ENCODE measurements at places on chromosomes 2 and 18.

DNA sequence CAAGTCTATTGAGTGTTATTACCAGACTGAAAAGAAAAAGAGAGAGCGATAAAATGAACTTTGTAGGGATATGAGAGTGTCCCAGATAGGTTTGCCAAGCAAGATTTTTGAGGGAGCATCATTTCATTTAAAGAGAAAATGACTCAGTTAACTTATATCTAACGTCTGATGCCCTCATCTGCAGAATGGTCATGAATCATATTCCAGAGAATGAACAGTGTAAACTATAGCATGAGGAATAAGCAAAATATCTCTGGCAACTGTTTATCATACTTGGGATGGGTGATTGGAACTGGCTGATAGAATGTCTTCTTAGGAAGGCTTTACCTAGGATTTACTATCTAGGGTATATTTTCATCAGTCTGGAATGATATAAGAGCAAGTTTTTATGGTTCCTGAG, 289.4 kb downstream of the CMPK2 start:
- no peak for DNase-seq

GRCh38 chr2:192208848-192209247, 14.1 kb upstream of the TMEFF2 start:
- no peak for DNase-seq

DNA sequence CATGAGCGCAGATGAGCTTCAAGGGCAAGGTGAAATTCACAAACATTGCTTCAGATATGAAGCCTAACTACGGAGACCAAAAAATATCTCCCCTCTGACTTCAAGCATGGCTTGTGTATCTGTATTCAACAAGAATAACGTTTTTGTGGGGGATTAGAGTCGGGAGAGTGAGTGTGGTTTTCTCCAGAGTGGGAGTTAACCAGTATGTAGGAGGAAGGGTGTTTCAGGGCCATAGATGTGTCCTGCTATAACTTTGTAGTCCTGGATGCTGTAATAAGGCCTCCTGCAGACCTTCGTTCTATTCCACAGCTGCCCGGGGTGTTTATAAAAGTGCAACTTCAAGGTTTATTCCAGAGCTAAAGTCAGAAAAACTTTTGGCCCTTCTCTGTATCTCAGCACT, 12.9 kb upstream of the C2orf74 start:
- no peak for DNase-seq

DNA sequence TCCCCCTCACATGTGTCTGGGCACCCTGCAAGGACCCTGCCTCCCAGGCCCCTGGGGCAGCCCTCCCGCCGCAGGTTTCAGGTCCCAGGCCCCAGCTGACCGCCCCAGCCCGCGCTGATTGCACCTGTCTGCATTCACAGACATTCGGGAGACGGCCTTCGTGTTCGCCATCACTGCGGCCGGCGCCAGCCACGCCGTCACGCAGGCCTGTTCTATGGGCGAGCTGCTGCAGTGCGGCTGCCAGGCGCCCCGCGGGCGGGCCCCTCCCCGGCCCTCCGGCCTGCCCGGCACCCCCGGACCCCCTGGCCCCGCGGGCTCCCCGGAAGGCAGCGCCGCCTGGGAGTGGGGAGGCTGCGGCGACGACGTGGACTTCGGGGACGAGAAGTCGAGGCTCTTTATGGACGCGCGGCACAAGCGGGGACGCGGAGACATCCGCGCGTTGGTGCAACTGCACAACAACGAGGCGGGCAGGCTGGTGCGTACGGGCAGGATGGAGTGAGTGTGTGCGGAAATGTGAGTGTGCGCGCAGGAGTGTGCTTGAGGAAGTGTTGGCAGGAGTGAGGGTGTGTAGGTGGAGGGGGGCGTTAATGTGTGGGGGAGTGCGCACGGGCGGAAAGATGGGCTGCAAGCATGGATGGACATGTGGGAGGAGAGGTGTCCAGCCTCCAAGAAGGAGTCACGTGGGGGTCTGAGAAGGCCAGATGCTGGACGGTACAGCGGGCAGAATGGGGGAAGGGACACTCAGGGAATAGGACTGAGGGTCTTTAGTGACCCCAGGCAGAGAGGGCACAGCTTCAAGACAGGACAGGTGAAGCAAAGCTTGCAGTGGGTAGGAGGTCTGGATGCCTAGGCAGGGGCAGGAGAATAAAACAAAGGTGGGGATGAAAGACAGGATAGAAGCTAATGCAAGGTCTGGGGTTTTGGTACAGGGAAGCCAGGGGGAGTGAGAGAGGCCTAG, 9.0 kb upstream of the WNT10A start:
- DNase-seq, result no peak

DNA sequence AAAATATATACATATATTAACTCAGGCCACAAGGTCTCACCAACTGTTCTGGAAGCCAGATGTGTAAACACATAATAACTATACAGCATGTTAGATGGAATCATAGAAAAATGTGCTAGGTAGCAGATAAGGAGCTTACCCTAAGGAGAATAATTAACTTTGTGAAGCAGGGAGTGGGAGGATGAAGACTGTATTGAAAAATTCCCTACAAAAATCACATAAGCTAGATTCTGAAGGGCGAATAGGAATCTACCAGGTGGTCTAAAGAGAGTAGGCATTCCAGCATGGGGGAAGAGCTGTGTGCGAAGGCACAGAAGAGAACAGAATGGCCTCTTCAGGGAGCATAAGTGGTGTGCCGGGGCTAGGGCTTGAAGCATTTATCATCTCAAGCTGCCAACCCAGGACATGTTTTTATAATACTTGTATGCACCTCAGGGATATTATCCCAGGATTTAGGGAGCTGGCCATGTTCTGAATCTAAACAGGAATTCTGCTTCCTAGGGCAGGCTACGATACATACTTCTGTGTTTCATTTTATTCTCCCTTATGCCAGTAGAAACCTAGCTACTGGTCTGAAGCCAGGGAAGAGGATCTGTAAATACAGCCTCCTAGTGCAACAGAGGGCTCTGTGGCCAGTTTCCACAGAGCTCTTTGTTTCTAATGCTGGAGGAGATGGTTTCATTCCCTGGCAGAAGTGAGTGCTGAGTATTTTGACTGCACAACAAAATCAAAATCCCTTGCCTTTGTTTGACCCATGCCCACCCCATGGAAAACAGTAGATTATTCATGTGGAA, 56.7 kb downstream of the NEMP2 start:
- no peak for DNase-seq

- DNase-seq, result no peak
Observed at GRCh38 chr2:161979490-161979889, 94.5 kb downstream of the DPP4 start.

DNA sequence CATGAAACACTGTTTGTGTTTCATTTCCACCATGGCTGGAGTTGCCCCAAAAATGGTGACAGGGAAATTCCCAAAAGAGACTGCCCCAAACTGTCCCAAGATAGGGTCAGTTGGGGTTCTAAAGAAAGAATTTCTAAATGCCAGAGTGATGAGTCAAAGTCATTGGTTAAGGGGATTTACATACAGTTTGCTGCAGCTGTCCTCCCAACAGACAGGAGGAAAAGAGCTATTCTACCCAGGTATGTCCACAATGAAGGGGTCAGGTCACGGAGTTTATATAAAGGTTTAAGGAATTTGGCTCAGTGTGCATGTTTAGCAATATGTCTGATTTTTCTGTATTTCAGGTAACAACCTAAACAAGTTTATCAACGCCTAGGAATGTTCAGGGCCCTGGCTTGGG, 344.1 kb downstream of the TDRD15 start:
- no peak for DNase-seq

DNA sequence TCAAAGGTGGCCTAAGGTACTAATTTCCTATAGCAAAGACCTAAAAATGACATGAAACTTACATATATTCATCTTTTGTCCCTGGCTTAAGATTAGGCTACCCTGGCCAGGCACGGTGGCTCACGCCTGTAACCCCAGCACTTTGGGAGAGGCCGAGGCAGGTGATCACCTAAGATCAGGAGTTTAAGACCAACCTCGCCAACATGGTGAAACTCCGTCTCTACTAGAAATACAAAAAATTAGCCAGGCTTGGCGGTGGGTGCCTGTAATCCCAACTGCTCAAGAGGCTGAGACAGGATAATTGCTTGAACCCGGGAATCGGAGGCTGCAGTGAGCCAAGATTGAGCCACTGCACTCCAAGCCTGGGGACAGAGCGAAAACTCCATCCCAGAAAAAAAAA, 5.9 kb downstream of the SRSF7 start:
- no peak for DNase-seq

GRCh38 chr18:38611036-38611964, 1045.7 kb upstream of the CELF4 start:
- DNase-seq, result no peak

DNA sequence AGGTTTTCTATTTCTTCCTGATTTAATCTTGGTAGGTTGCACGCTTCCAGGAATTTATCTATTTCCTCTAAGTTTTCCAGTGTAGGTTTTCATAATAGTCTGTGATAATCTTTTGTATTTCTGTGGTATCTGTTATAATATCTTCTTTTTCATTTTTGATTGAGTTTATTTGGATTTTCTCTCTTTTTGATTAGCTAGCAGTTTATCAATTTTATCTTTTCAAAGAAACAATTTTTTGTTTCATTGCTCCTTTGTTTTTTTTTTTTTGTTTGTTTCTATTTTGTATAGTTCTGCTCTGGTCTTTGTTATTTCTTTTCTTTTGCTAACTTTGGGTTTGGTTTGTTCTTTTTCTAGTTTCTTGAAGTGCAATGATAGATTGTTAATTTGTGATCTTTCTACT, 51.3 kb downstream of the G6PC2 start:
- no peak for DNase-seq

GRCh38 chr18:49380801-49381200, 79.6 kb downstream of the DYM start:
- DNase-seq, result no peak

GRCh38 chr2:3476985-3477327, 42.4 kb downstream of the ADI1 start:
- DNase-seq, result no peak

GRCh38 chr2:221741496-221742211, 169.6 kb upstream of the EPHA4 start:
- DNase-seq, result no peak

- DNase-seq, result no peak
Observed at GRCh38 chr2:61640406-61640805, 102.2 kb upstream of the XPO1 start.

DNA sequence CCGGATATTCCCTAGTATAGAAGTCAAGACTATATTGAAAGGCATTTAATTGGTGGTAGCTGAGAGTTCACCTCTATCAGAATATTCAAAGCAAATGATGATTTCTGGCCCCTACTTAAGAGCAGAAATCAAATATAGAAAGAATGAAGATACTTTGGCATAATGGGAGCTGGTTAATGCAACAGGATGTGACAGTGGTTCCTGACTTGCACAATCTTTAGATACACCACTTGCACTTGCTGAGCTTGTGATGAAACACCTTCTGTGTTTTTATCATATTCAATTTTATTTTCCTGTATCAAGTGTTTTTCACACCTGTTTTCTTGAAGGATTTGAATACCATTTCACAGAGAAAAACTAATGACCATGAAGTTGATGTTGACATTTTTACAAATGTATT, 124.1 kb upstream of the CDH19 start:
- DNase-seq, result no peak

DNA sequence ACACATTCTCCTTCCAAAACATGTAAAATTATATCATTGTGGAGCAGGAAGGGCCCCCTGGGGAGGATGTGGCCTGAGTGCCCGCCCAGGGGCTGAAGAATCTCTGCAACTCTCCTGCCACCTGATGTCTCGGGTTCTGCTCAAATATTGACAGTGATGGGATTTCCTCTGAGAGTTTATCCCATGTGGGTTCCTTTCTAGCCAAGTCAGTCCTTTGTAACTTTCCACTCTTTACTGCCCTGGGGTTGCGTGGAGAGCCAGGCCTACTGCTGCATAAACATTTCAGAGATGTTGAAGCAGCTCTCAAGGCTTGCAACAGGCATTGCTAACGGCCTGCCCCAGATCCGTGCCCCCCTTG, 4.0 kb upstream of the RAB17 start:
- DNase-seq, result no peak

- DNase-seq, result no peak
Observed at GRCh38 chr18:39693359-39693758, 2127.8 kb upstream of the CELF4 start.

DNA sequence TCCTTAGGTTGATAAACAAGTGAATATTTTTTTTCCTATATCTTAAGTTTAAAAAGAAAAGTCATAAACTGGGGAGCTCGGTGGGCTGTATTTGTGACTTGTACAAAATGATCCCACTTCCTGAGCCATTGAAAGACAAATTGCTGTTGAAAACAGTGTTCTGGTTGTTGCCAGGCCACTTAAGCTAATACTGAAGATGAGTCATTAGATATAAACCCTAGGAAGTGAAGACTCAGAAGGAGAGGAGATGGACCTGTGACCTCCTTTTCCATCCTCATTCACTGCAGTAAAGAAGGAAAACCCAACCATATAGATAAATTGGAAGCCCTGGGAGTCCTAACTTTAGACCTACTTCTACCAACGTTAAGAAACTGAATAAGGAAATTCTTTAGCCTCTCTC, 46.2 kb upstream of the SERPINE2 start:
- no peak for DNase-seq

- peak; percentile 43 for DNase-seq
Observed at GRCh38 chr2:97662895-97663625, 784 bp downstream of the ACTR1B start.

DNA sequence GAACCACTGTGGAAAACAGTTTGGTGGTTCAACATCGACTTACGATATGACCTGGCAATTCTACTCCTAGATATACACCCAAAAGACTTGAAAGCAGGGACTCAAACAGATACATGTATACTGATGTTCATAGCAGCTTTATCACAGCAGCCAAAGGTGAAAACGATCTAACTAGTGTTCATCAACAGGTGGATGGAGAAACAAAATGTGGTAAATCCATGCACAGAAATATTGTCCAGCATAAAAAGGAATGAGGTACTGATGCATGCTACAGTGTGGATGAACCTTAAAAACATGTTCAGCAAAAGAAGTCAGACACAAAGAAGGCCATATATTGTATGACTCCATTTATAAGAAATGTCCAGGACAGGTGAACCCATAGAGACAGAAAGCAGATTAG, 36.3 kb downstream of the MRO start:
- DNase-seq, result no peak

DNA sequence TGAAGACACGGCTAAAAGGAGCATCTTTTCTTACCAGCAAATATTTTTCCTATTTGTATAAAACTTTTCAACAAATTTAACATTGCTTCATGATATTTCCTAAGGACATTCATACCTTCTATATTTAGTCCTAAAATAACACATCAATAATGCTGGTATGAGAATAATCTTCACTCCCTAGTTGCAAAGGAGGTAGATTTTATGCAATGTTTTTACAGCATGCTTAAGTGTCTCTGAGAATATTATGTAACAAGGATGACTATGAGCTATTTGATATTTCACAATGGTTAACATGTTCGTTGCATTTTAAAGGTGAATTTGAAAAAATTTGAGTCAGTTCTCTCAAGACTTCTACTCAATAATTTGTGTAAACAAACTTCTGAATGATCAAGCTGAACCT, 506.7 kb downstream of the NUP35 start:
- DNase-seq, result no peak

DNA sequence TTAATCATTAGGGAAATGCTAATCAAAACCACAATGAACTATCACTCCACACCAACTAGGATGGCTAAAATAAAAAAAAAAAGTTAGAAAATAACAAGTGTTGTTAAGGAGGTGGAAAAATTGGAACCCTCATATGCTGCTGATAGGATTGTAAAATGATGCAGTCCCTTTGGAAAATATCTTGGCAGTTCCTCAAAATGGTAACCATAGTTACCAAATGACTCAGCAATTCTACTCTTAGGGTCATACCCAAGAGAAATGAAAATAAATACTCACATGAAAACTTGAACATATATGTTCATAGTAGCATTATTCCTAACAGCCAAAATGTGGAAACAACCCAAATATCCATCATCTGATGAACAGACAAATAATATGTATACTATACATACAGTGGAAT, 15.7 kb upstream of the ACVR2A start:
- DNase-seq, result no peak

GRCh38 chr2:186347472-186347871, 138.6 kb upstream of the ZC3H15 start:
- no peak for DNase-seq
